Sciatic nerve (tissue), 2 donors: ENCODE measurements at places on chromosomes 1 and 21. TPM values are rescaled to one million over a fixed set of nuclear protein-coding genes. Genes with fewer than 3 reads are reported as not detected.

Gene GJA9
- not detected for total RNA-seq

Gene PTGER3
- total RNA-seq, result 4.4 TPM

Gene PSMD4
- total RNA-seq, result 119 TPM

Gene SLC35F3
- total RNA-seq, result not detected

Gene UMODL1
- not detected for total RNA-seq

Gene VSIG8
- not detected for total RNA-seq

DNA sequence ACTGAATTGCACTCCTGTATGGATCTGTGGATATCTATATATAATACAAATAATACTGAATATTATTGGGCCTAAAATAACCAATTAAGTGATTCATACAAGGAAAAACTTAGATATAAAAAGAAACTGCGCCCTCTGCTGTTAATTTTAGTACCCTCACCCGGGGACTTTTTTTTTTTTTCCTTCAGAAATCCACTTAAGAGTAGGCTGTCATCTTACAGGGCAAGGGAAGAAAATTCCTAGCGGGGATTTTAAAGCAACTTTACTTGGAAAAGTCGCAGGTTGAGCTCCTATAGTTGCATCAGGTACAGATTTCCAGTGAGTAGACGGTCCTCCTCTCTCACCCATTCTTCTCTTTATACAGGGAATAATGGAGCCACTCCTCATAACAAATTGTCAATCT lies 1.3 kb downstream of the NTNG1 start:
- no peak for DNase-seq

- DNase-seq, result peak; percentile 26
Observed at GRCh38 chr21:44421901-44422840, 33.1 kb upstream of the LRRC3 start.

GRCh38 chr1:30974536-30974935 lies 66.0 kb upstream of the SDC3 start:
- DNase-seq, result no peak
